Mammary epithelial cell (primary cell): ENCODE measurements at places on chromosomes 11 and 22.

- no peak for DNase-seq
These were observed 60.4 kb downstream of the BMAL1 start for GRCh38 chr11:13338019-13338426.

DNA sequence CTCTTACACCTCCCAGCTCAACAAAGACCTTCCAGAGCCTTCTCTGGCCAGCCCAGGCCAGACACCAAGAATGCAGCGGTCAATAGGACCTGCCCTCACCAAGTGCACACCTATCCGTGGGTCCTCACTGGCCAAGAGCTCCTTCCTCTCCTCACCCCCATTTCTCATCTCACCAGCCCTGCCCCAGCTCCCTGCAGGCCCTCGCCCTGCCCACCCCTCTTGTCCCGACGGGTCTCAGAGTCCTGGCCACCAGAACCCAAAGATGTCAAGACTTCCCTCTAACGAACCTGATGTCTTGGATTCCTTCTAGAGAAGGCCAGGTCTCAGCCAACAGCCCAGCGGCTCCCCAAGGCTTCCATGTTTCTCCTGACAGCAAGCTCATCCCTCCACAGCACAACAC is 43.6 kb downstream of the IGF2 start:
- no peak for DNase-seq

GRCh38 chr22:50469377-50470305 is 5.2 kb downstream of the SBF1 start:
- DNase-seq = peak; percentile 84

DNA sequence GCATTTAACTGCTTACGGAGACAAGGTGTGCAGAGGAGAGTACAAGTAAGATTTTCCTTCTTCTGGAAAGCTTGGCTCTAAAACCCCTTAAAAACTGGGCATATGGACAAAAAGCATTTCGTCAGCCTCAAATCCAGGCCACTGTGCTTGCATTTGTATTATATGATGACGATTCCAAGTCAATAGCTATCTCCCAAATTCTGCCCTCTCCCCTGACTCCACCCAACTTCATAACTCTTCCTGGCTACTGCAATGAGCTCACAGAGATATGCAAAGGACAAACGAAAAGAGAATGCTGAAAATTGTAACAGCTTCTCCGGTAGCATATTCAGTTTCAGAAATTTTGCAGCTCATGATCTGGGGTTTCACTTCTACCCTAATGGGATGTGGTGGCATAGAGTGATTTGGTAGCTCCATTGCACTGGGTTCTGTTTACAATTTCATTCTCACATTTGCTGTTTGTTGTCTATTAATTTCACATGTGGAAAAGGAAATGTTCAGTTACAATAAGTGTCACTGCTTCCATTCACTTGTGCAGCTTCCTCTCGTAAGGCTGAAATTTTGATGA is 45.6 kb upstream of the CHRM4 start:
- no peak for DNase-seq

DNA sequence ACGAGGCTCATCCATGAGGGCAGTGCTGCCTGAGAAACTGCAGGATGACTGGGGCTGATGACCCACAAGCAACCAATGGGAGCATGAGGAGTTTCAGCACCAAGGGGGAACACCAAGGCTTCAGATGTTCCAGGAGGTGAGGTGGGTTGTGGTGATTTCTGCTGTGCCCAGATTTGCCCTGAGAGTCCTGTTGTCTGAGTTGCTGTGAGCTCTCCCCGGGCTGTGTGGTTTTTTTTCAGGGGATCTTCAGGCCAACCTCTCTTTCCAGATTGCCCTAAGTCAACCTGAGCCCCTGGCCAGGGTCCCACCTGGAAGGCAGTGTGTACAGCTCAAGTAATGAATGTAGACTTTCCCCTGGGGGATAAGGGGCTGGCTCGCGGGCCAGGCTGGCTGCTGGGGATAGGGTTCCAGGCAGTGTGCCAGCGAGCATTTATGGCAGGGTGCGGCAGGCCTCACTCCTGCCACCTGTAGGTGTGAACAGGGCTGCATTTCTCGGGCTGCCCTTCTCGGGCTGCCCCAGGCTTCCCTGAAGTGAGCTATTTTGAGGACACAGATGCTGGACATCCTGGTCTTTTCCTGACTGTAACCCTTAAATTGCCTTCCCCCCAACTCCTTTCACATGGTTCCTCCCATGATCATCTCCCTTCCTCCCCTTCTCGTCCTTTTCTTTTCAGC is 9.8 kb downstream of the SLC22A6 start:
- no peak for DNase-seq

- no peak for DNase-seq
These were observed 218.8 kb upstream of the SORL1-AS1 start for GRCh38 chr11:121671283-121672168.

DNA sequence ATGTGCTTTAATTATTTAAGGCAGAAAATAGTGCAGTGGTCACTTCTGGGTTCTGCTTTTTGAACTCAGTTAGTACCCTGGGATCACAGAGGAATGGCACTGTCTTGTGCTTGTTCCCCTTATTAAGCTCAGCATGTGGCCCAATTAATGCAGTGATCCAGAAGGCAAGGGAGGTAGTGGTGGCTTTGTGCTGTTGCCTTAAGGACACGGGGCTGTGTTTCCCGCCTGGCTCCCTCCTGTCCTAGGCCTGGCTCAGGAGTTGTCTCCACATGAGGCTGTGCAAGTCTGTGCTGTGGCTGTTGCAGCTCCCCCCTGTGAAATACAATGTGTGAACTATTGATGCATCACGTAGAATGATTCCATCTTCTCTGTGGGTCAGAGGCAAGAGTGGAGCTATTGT is 49.2 kb upstream of the CABP7 start:
- DNase-seq = no peak

DNA sequence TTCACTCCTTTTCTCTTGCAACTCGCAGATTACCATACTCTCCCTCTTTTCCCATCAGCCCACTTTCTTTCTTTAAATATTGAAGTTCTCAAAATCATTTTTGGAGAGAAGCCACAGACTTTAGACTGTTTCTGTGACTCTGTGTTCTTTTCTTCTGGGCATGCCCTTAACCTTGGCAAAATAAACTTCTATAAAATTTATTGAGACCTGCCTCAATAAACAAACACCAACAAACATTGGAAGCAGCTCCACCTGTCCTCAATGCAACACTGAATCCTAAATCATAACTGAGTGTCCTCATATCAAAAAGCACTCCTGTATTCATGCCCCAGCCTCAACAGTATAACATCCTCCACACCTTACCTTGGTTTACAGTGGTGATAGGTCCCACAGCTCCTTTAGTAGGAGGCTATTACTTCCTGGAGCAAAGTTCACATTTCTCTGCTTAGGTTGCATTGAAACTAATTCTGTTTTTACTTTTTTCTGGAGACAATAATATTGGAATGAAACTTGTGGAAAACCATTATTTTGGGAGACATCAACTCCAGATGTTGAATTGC is 320.0 kb upstream of the LRRC4C start:
- DNase-seq = no peak

GRCh38 chr11:67505605-67506396 is 638 bp upstream of the PITPNM1 start:
- peak; percentile 97 for DNase-seq

DNA sequence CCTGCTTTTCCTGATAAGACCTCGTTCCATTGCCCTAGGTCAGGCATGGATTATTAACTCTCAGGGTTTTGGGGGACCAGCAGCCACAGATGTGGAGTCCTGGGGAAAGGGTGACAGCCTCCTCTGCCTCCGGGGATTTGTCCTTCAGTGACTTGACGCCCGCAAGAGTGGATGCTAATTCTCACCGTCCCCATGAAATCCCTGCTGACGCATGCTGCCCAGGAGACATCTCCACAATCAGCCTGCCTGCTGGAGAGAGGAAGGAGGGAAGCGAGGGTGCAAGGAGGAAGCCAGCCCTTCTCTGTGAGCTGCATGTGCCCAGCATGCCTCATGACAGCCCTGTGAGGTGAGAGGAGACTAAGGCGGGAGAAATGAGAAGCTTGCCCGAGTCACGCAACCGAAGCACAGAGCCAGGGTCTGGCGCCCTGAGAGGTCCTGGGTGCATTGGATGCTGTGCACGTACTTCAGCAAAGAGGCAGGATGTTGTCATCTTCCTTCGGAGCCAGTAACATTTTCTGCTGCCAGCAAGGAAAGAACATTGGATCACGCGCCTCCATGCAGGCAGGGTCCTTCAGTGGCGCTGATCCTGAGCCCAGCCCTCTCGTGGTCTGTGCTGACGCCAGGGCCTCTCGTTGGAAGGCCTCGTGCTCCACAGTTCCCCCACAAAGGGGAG is 27.3 kb upstream of the KRTAP5-6 start:
- no peak for DNase-seq

DNA sequence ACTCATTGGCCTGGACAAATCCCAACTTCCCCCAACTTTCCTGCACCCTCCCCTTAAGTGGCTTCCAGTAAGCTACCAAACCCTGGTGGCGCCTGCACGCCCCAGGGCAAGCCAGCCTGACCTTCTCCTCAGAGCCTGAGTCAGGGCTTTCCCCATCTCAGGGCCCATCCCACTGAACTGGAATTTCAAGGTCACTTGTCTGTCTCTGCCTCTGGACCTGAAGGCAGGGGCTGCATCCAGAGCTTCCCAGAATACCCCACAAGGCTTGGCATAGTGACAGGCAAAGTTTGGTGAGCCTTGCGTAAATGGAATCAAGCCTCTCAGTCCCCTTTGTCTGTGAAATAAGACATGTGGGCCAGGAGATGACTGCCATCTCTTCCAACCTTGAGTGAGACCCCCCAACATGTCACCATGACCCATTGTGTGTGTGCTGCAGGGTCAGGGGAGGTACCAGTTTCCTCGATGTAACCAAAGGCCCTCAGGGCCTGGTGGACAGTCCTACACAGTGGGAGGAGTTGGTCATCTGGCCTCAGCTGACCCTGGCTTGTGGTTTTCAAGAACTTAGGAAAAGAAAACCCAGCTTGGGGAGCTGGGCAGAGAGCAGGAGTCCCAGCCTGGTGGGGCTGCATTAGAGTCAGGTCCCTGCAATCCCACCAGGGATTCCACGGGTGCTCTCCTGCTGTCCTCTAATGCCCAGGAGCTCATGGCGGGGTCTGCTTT is 8.9 kb downstream of the ALX4 start:
- no peak for DNase-seq

DNA sequence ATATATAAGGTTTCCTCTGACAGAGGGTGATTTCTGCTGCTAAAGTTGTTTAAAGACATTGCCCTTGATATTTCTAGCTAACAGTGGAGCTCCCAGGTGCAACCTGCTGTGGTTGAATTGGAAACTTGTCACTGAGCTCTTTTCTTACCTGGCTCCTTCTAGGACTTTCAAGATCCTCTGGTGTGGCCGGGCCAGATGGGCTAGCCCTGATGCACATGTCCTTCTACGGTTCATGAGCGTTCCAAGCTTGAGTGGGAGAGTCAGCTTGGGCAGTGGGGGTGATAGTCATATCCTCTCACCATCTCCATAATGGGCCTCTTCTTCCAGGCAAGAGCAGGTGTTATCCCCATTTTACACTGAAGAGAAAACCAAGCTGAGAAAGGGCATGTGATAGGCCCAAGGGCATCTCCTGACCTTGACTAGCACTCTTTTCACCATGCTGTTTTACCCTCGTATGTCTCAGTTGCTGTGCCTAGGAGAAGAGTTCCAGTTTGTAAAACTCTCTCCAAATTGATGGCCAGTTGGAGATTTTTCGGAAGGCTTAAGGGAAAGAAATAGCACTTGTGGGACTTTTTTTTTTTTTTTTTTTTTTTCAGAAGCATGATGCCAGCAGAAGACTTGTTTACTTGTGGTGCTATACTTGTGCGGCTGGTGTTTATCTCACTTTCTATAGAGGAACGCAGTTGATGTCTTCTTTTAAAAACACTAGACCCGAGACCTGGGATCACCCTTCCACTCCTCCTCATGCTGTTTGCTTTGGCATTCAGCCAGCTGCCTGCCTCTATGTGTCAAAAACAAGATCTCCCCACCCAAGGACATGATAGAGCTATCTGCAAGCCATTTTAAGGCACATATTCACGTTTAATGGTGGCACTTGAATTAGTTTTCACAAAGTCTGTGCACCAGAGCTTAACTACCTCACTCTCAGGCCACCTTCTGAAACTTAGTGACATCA is 32.6 kb downstream of the TEAD1 start:
- DNase-seq = no peak

DNA sequence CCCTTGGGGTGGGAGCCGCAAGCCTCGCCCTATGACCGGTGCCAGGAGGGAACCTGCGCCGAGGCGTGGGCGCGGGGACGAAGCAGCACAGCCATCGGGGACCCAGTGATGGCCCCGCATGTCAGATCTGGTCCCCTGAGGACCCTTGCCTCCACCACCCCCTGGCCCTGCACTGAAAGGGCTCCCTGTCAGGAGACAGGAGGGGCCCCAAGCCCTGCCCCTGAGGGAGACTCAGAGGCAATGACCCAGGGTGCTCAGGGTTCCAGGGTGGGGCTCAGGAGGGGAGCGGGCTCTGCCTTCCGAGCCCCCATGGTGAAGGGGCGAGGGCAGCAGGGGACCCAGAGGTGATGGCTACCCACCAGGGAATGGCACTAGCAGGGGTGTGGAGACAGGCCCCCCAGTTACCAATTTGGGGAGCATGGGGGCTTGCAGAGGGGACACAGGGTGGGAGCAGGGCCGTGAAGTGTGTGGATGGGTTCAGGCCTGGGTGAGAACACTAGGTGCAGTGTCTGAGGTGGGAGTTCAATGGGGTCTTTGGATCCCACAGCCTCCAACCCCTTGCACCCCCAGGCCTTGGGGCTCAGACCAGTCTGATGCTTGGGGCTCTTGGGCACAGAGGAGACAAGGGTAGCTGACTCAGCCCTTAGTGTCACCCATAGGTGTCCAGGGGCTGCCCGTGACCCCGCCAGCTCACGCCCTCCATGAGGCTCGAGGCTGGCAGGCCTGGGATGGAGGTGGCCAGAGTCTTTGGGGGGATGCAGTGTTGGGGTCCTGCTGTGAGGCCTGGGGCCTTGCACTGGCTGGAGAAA is 499 bp downstream of the LRRC56 start:
- no peak for DNase-seq

DNA sequence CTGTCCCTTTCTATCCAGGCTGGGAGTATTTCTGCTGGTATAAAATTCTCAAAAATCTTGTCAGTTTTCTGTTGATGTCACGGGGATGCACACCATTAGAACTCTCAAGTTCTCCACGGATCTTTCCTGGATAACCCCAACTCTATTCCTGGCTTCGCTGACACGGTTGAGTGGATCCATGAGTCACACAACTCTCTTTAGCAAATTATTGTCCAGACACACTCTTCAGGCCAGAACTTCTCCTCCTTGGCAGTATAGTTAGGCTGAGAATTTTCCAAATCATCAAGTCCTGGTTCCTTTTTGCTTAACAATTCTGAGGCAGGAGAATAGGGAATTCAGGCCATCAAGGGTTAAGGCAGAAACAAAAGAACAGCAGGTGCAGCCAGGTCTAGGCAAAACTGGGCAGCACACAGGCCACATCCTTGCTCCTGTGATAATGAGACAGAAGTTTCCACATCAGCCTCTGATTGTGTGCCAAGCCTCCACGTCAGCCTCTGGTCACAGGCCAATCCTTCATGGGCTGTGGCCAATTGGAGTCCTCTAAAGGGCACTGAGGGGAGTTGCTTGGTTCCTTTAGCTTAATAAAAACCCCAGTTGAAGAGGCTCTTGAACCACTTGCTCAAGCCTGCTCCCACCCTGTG is 5.7 kb upstream of the ACAT1 start:
- DNase-seq = peak; percentile 86

GRCh38 chr22:23415490-23415851 is 164.6 kb downstream of the IGLL1 start:
- no peak for DNase-seq

- no peak for DNase-seq
These were observed 105.2 kb upstream of the RRM1 start for GRCh38 chr11:3989276-3989920.
